Mammary epithelial cell (primary cell): ENCODE measurements at places on chromosomes 3 and 15. TPM values are rescaled to one million over a fixed set of nuclear protein-coding genes. Genes with fewer than 3 reads are reported as not detected.

GOLGA6L7 gene
- not detected for polyA plus RNA-seq

SCN11A gene
- not detected for polyA plus RNA-seq

IMP3 gene
- polyA plus RNA-seq, result 113 TPM

CHRM5 gene
- polyA plus RNA-seq, result 0.02 TPM

MYLK gene
- 66.6 TPM for polyA plus RNA-seq

GNAI2 gene
- polyA plus RNA-seq, result 511 TPM

CLDN16 gene
- 0.08 TPM for polyA plus RNA-seq

NXPE3 gene
- 22.0 TPM for polyA plus RNA-seq

IMPG2 gene
- 0.05 TPM for polyA plus RNA-seq

FAM81A gene
- 0.97 TPM for polyA plus RNA-seq

GALNT15 gene
- 0.05 TPM for polyA plus RNA-seq

HCLS1 gene
- 0.06 TPM for polyA plus RNA-seq

ABI3BP gene
- polyA plus RNA-seq, result 0.24 TPM

COL7A1 gene
- polyA plus RNA-seq, result 106 TPM

P3H2 gene
- polyA plus RNA-seq, result 150 TPM

ZNF619 gene
- polyA plus RNA-seq, result 2.5 TPM

CCR3 gene
- polyA plus RNA-seq, result not detected

LCTL gene
- polyA plus RNA-seq, result 2.2 TPM

LINGO1 gene
- polyA plus RNA-seq, result not detected

ZBTB38 gene
- polyA plus RNA-seq, result 33.8 TPM

CLRN1 gene
- polyA plus RNA-seq, result not detected

CD96 gene
- polyA plus RNA-seq, result 0.09 TPM

DZIP1L gene
- polyA plus RNA-seq, result 3.4 TPM

MUC4 gene
- polyA plus RNA-seq, result not detected

INO80 gene
- 4.0 TPM for polyA plus RNA-seq

SCG3 gene
- not detected for polyA plus RNA-seq

CAV3 gene
- not detected for polyA plus RNA-seq

IP6K2 gene
- polyA plus RNA-seq, result 94.7 TPM

CAPN3 gene
- polyA plus RNA-seq, result 3.6 TPM
